ENCODE measurements at places on chromosomes 7 and 10. TPM values are rescaled to one million over a fixed set of nuclear protein-coding genes. Genes with fewer than 3 reads are reported as not detected.

PON1 gene
- total RNA-seq: not detected

RHOBTB1 gene
- total RNA-seq: 15.5 TPM

HTR5A gene
- total RNA-seq: not detected

CPA5 gene
- total RNA-seq: under 0.01 TPM

BTBD16 gene
- not detected for total RNA-seq

EEPD1 gene
- 13.0 TPM for total RNA-seq

DPYSL4 gene
- total RNA-seq: 2.7 TPM

CTTNBP2 gene
- total RNA-seq: 16.3 TPM

SH3PXD2A gene
- 12.0 TPM for total RNA-seq

C10orf67 gene
- not detected for total RNA-seq

NACAD gene
- total RNA-seq: 1.7 TPM

MLXIPL gene
- 0.16 TPM for total RNA-seq

MSMB gene
- not detected for total RNA-seq

ABCC2 gene
- total RNA-seq: 0.60 TPM

ERVW-1 gene
- not detected for total RNA-seq

ADAMTS14 gene
- total RNA-seq: 3.3 TPM

SPDYE2 gene
- total RNA-seq: not detected

NKX2-3 gene
- total RNA-seq: not detected

PIK3AP1 gene
- total RNA-seq: 0.52 TPM

KCNH2 gene
- 0.17 TPM for total RNA-seq

MKRN1 gene
- 80.1 TPM for total RNA-seq

THSD7A gene
- total RNA-seq: 1.1 TPM

CCDC146 gene
- total RNA-seq: 2.1 TPM

SPDYE11 gene
- not detected for total RNA-seq

SPAG6 gene
- total RNA-seq: not detected

CALCR gene
- total RNA-seq: not detected

GNAT3 gene
- total RNA-seq: not detected

DDX21 gene
- 24.3 TPM for total RNA-seq

GPR15LG gene
- total RNA-seq: not detected

POLR3A gene
- total RNA-seq: 14.3 TPM

DENND2A gene
- 38.6 TPM for total RNA-seq

KLF14 gene
- total RNA-seq: under 0.01 TPM

DYNC1I1 gene
- total RNA-seq: 0.17 TPM

COL17A1 gene
- total RNA-seq: 0.94 TPM

TET1 gene
- 3.0 TPM for total RNA-seq

LRRC17 gene
- 381 TPM for total RNA-seq

C10orf143 gene
- 1.0 TPM for total RNA-seq

PPP3CB gene
- total RNA-seq: 22.8 TPM

PVRIG gene
- total RNA-seq: not detected

IQCE gene
- 10.4 TPM for total RNA-seq

AMZ1 gene
- total RNA-seq: 0.43 TPM

SHOC2 gene
- total RNA-seq: 38.5 TPM

MINPP1 gene
- total RNA-seq: 25.5 TPM

APBB1IP gene
- 1.6 TPM for total RNA-seq

CFAP46 gene
- total RNA-seq: 0.95 TPM

RNF32 gene
- 1.3 TPM for total RNA-seq

PSD gene
- total RNA-seq: 8.4 TPM

PAX4 gene
- not detected for total RNA-seq

OR2A7 gene
- 0.09 TPM for total RNA-seq

KIF11 gene
- total RNA-seq: 5.7 TPM

COL26A1 gene
- not detected for total RNA-seq

ZNF736 gene
- 8.8 TPM for total RNA-seq

TWNK gene
- 3.0 TPM for total RNA-seq

TRPV5 gene
- not detected for total RNA-seq

TDRD1 gene
- not detected for total RNA-seq

KCNIP2 gene
- 1.3 TPM for total RNA-seq

TSPAN12 gene
- total RNA-seq: 2.0 TPM
